ENCODE measurements at places on chromosomes 12 and 14.

- no peak for DNase-seq
These were observed 24.8 kb upstream of the EML1 start for GRCh38 chr14:99768381-99768780.

DNA sequence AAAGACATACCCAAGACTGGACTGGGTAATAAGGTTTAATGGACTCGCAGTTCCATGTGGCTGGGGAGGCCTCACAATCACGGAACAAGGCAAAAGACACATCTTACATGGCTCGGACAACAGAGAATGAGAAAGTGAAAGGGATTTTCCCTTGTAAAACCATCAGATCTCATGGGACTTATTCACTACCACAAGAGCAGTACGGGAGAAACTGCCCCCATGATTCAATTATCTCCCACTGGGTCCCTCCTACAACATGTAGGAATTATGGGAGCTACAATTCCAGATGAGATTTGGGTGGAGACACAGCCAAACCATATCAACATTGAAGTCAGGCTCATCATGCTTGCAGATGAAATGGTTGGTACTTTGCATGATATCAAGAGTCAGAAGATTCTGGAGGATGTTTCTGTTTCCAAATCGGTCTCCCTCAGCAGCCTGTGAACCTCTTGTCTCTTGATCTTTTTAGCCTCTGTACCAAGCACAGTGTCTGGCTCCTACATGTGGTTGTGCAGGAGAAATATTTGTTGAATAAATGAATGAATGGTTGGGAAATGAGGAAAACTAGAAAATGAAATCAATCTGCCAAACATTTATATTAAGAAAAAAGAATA lies 98.6 kb downstream of the VRK1 start:
- DNase-seq = no peak

GRCh38 chr12:68746572-68747180 lies 700 bp downstream of the SLC35E3 start:
- DNase-seq = no peak

DNA sequence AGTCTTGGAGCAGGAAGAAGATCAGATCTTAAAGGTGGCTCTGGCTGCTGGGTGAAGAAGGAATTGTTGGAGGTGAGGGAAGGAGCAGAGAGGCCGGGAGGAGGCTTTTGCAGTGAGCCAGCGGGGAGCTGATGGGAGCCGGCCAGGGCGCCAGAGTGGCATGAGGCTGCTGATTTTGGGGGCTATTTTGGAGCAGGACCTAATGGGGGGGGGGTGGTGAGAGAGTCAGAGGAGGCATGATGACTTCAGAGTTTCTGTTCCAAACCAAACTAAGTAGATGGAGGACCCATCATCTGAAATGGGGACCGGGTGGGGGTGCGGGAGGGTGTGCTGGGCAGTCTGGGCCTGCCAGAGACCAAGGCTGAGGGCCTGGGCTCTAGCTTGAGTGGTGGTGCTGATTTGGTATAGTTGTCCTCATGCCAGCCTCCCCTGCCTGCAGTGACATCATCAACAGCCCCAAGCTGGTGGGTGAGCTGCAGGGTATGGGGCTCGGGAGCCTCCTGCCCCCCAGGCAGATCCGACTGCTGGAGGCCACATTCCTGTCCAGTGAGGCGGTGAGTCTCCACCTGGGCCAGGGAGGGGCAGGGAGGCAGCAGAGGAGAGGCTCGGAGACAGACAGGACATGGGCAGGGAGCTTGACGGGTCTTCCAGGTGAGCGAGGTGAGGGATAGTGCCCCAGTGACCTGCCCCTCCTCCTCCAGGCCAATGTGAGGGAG lies 6.2 kb downstream of the TNFAIP2 start:
- DNase-seq = no peak

DNA sequence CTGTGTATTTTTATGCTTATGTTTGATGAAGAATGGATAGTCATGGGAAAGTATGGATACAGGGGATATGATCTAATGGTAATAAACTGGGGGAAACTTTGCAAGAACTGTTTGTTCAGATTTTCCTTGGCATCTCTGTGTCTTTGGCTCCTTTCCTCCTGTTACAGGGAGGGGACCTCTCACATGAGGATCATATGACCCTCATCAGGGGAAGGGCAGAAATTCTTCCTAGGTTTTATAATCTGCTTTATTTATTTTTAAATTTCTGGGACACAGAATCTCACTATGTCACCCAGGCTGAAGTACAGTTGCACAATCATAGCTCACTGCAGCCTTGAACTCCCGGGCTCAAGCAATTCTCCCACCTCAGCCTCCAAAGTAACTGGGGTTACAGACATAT lies 526.5 kb downstream of the CCER1 start:
- no peak for DNase-seq

DNA sequence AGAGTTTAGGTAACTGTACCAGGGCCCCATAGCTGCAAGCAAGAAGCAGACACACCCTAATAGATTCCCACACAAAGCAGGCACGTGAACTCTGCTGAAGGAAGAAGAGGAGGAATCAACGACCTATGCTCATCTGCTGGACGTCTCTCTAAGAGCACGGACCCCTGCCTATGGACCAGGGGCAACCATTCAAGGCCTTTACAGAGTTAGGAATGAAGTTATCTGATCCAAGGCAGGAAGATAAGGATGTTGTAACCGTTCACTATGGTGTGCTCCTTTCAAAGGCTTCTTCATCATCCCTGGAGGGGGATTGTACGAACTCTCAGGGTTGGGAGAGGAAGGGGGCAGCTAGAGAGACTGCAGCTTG lies 141.6 kb upstream of the PARP11 start:
- no peak for DNase-seq

DNA sequence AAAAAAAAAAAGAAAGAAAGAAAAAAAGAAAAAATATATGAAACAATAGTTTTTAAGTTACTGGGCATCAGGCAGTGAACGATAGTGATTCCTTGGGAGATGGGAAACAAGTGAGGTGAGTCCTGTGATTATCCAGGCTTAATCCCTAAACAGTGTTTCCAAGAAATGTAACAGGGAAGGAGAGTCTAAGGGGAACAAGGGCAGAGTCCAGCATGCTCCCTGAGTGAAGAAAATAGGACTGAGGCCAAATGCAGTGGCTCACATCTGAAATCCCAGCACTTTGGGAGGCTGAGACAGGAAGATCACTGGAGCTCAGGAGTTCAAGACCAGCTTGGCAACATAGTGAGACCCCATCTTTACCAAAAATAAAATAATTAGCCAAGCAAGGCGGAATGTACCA lies 40.7 kb downstream of the R3HDM2 start:
- no peak for DNase-seq

DNA sequence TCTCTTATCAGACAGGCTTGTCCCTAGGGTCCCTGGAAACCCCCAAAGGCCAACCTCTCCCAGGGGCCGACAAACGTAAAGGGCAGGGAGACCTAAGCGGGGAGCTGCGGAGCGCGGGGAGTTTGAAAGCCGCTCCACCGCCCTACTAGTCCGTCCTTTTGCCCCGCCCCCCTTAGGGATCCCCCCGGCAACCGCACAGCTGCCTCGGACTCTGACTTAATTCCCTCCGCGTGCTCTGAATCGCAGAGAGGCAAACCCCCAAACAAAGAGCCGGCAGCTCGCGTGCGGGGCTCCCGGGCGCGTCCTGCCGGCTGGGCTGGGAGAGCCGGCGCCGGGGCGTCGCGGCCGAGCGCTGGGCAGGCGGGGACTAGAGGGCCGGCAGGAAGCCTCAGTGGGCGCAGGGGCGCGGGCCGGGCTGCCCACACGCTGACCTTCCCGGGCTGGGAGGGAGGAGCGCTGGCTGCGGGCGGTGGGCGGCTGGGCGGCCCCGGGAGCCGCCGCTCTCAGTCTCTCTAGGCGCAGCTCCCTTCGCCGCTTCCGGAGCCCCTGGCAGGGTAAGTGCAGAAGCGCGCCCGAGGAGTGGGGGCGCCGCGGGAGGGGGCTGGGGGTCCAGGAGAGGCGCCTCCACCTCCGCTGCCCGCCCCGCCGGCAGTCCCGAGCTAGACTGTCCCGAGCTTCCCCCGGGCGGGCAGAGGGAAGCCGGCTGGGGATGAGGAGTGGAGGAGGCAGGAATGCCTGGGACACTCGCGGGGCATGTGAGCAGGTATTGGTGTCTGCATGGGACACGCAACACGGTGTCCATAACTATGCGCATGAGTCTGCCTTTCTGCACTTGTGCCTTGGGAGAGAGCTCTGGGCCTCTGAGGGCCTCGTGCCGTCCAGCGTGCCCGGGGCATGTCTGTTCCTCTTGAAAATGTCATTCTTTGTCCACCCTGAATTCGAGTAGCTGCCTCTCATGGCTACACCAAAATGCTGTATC lies at the start of gene TSPAN11:
TSPAN11 (plus strand) TSS at position 506 of the 979 bp plus-strand sequence. CDS start 27,244 bp downstream, outside the sequence.
- DNase-seq = no peak

DNA sequence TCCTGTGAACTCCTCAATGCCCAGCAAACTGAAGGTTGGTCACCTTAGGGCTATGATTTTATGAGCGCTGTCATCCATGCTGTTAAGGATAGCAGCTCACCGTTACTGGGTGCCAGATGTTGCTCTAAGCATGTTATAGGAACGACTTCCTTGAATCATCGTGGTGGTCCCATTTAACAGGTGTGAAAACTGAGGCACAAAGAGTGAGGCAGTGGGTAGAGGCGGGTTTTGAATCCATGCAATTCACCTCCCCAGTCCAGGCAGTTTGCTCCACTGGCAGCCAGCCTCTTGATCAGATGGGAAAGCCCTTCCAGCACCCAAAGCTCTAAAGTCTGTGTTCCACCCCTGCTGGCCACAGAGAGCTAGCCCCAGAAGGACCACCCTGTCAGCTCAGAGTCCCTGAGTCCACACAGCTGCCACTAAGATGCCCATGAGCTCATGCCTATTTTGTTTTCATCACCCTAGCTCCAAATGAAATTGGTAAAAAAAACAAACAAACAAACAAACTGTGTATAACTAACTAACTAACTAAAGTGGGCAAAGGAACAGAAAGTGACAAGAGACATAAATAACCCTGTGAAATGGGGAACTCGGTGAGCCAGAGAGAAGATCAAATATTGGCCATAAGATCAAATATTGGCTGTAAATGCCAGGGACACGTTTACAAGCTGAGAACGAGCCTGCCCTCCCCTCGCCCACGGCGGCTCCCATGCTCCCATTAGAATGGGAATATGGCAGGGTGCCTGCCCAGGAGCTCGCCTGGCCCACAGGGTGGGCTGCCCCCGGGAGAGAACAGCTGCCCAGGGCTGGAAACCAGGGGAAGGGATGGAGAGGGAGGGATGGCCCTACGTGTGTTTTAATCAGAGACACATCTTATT lies 72.3 kb upstream of the RFLNA start:
- DNase-seq = no peak

- DNase-seq = no peak
These were observed 288.4 kb downstream of the CACNA1C start for GRCh38 chr12:2341051-2341751.

- DNase-seq = no peak
These were observed 341.4 kb downstream of the RAD51B start for GRCh38 chr14:68160779-68161546.
